Cerebellar nuclear complex (tissue), 1 donor: ENCODE measurements at places on chromosomes 2 and 18.

GRCh38 chr2:182038576-182038975 lies 52.9 kb downstream of the PPP1R1C start:
- no peak for DNase-seq

DNA sequence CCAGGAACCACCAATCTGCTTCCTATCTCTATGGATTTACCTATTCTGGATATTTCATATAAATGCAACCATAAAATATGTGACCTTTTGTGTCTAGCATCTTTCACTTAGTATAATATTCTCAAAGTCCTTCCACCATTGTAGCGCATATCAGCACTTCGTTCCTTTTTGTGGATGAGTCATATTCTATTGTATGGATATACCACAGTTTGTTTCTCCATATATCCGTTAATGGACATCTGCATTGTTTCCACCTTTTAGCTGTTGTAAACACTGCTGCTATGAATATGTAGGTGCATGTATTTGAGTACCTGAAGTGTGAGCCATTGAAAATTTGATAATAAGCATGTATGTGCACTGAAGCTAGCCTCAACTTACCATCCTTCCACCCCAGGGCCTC lies 80.1 kb downstream of the NBAS start:
- no peak for DNase-seq

DNA sequence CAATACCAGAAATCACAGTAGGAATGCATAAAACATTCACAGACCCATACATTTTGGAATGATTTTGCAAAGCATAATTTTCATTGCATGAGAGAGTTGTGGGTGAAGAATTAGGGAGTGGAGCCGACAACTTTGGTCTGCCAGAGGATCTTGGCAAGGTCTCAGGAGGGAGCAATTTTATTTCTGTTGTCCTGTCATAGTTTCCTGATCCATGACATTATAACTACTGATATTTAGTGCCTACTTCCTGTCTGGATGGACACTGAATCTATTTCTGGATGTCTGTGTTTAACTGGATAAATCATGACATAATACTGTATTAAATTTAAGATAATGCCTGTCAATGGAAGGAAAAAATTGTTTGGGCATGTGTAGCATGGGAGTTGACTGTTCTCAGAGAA lies 2.4 kb downstream of the ITGA4 start:
- no peak for DNase-seq

DNA sequence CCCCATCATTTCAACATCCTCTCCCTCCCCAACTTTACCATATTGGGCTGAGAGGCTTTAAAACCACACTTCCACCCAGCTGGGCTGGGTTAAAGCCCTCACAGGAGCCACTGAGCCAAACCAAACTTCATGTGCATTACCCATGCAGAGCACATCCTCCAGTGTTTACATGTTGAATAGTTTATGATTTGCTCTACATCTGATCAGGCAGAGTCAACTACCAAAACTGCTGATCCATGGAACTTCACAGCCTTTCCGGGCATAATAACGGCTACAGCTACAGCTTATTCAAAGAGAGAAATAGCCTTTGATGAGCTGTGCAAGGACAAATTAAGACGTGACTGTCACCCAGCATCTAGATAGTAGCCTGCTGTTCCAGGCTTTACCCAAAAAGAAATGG lies 39.0 kb downstream of the MAIP1 start:
- no peak for DNase-seq

- DNase-seq, result no peak
Measured at GRCh38 chr2:186347472-186347871, 138.6 kb upstream of the ZC3H15 start.

GRCh38 chr2:240670950-240671349 lies 11.7 kb downstream of the AQP12B start:
- no peak for DNase-seq

- DNase-seq, result no peak
Measured at GRCh38 chr18:76490033-76490432, 5.0 kb downstream of the ZNF516 start.

DNA sequence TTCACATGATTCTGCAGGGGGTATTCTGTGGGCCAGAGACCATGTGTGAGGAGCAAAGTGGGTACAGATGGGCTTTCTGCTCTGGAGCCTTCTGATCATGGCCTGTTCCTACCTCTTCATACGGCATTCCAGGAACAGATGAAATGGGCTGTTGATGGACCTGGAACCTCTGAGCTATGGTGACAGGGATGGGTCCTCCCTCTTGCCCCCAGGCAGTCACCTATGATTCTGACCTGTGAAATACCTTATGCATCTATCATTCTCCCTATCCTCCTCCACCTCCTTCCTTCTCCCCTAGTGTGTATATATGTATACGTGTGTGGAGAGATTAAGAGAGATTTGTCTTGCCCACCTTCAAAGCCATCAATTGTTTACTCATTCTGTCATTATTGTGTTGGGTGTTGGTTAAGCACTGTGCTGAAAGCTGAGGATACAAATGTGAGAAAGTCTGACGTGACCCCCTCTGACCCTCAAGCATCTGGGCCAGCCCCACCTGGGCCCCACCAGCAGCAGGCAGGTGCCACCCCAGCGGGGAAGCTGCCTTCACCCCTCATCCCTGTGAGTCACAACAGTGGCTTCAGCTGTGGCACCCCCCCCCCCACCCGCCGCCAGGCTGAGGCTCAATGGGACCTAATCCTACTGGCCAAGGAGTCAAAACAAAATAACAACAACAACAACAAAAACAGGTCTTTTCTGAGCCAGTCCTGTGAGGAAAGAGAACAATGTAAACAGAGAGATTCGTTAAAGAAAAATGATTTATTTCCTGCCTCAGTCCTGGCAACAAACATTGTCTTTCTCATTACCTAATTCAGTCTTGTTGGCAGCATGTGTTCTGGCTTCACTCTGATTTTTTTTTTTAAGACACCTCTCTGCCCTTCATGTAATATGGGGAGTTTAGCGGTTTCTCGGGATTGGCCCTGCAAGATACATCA lies 103.8 kb upstream of the CDC42EP3 start:
- no peak for DNase-seq

DNA sequence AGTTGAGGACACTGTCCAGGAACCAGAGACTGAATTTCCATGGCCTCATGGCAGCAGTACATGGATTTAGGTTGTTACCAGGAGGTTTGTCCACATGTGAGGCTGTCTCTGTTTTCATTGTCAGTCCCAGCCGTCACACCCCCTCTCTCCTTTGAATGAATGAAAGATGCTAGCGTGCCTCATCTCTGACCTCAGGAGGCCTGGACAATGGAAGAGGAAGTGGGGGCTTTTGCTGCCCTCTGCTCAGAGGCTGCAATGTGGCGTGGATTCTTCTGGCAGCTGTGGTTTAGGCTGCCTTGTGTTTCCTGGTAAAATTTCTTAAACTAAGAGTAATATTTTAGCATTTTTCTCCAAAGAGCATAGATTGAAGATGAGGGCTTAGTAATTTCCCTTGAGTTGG lies 47.5 kb downstream of the RAB31 start:
- DNase-seq, result no peak

DNA sequence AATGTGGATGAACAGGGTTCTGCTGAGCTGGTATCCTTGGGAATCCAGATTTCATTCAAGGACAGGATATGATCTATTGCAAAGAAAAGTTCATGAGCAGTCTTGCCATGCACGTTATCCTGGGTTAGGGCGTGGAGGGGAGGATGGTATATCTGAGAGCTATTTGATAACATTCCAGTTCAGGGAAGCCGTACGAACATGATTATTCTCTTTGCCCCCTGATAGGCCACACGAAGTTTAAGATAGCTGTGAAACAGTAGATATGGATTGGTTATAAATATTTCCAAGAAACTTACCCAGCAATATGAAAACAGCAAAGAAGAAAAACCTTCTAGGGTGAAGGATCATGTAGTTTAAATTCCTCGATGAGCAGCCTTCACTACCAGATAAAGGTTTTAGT lies 171.9 kb downstream of the LTBP1 start:
- no peak for DNase-seq

GRCh38 chr2:85706599-85707296 lies 12.6 kb downstream of the GNLY start:
- no peak for DNase-seq

GRCh38 chr2:47644351-47644750 lies 138.6 kb upstream of the MSH6 start:
- DNase-seq, result no peak

GRCh38 chr2:98108110-98108509 lies 21.1 kb downstream of the VWA3B start:
- DNase-seq, result no peak

DNA sequence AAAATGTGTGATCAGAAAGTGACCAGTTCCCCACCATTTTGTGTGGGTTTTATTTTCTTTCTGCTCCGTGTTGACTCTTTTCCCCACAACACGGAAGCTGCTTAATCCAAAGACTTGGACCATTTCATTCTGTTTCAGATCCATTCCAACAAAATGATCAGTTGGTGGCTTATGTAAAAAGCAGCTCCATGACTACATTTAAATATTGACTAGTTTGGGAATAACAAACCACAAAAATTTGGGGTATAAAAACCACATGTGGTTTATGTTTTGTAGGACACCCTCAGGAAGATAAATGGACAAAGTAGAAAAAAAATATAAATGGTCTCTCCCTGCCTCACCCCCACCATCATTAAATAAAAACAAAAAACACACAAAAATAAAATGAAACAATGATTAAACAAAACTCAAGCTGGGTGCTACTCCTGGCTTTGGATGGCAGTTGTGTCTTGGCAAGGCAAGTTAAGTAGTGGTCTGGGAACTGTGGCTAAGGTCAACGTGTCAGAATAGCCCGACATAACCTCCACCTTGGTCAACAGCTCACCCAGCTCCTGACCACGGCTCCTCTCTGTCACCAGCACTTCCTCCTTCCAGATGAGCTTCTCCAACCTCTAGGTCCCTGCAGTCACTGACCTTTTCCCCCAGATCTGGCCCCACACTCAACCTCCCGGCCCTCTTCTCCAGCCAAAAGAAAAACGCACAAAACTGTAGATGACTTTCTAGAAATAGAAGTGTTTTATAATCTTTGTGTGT lies 12.8 kb upstream of the WIPF1 start:
- DNase-seq, result no peak

DNA sequence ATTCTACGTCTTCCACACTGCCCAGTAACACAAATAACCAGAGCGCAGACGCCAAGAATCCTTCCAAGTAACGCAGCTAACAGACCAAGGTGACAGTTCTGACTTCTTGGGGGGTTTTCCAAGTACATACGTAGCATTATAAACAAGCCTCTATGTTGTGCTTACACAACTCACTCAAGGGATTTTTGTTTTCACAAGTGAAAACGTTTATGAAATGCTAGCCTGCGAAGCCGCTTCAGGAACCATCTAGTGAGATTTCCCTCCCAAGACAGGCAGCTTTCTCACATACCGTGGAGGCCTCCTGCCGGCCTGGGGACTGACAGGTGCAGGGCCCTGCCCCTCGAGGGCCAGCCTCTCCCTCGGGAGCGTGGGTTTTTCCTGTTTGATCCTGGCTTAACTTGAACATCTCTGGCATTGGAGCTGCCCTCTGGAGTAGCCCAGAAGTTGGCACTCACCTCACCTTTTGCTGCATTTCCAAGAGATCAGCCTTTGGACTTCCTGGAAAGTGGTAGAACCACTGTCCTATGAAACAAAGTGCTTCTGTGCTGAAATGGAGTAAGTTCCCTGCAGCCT lies 151.1 kb downstream of the MBP start:
- no peak for DNase-seq

GRCh38 chr2:200943527-200944105 lies 19.8 kb downstream of the ORC2 start:
- no peak for DNase-seq

DNA sequence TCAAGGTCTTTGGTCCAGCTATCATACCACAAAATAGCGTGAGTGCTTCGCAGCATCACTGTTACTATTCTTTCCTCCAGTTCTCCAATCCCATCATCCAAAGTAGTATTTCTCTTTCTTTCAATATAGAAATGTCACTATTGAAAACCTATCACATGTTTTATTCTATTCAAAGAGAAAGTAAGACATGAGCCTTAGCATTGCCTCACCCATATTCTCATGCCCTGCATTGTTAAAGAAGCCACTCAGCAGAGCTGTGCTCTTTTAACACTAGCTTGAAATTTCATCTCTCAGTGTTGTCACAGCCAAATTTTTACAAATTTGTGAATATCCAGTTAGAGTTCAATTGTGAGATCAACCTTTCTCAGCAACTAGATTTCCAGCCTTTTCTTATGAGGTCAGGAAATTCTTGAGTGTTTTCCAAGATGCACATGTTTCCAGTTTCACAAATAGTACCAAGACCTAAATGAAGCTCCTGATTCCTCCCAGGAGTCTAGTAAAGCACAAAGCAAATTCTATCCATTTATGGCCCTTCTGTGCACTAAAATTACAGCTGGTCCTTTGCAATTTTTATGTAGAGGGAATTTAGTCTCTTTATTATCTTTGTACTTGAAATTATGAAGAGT lies 343.7 kb downstream of the SPAG16 start:
- DNase-seq, result no peak

DNA sequence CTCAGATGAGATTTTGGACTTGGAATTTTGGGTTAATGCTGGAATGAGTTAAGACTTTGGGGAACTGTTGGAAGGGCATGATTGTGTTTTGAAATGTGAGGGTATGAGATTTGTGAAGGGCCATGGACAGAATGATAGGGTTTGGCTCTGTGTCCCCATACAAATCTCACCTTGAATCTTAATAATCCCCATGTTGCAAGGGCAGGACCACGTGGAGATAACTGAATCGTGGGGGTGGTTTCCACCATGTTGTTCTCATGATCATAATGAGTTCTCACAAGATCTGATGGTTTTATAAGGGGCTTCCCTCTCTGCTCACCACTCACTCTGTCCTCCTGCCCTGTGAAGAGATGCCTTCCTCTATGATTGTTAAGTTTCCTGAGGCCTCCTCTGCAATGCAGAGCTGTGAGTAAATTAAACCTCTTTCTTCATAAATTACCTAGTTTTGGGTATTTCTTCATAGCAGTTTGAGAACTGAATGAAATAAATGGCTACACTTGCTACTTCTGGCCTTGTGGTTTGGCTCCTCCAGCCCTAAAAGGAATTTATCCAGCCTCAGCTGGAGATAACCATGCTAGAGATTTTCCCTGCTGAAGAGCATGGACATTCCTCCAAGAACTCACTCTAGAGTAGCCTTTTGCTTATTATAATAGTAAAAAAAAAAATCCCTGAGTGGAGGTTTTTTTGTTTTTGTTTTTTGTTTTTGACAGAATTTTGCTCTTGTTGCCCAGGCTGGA lies 144.3 kb upstream of the TFPI start:
- no peak for DNase-seq

DNA sequence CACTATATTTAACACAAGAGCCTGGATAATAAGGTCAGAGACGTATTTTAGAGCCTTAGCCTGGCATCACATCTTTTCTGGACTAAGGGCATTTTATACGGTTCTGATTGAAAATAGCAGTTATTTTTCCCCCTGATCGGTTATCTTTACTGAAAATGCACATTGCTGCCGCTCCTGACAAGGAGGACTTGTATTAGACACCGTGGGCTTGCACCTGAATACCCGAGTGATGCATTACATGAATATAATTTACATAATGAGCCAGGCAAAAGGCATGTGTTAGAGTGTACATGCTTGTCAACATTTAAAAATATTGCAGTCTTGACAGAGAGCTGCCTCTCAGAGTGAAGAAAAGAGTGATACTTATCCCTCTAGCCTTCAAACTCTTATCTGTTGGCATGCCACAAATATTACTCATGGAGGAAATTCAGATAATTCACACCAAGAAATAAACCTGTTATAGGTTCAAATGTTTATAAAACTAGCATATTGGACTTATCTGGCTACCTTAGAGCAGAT lies 470.5 kb upstream of the ETAA1 start:
- DNase-seq, result no peak
